COLO829 (cell line): ENCODE measurements at places on chromosomes 7 and 10.

- no peak for DNase-seq
Measured at GRCh38 chr7:68063171-68063570, 1066.5 kb downstream of the TYW1 start.

GRCh38 chr10:6722616-6723004, 142.5 kb upstream of the PRKCQ start:
- DNase-seq, result no peak

GRCh38 chr7:1619152-1620079, 49.6 kb upstream of the PSMG3 start:
- no peak for DNase-seq

- DNase-seq, result no peak
Measured at GRCh38 chr7:154906736-154907355, 96.1 kb downstream of the PAXIP1 start.

DNA sequence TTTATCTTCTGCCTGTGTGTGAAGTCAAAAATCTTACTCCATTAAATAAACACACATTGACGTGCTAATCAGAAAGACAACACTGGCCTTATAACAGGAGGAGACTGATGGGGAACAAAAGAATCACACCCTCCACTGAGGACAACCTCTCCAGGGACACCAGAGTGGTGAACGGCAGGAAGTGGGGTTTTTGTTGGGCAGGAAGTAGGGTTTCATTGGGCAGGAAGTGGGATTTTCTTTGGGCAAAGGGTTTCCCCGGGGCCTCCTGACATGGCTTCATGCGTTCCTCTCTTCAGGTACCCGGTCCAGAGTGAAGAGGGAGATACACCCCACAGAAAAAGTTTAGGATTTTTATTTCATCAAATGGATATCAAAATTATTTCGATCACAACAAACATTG, 30.6 kb downstream of the ADARB2 start:
- DNase-seq, result no peak

- no peak for DNase-seq
Measured at GRCh38 chr10:93652857-93653256, 40.5 kb downstream of the PDE6C start.

- DNase-seq, result no peak
Measured at GRCh38 chr10:5862360-5862961, 27.2 kb downstream of the ANKRD16 start.

- peak; percentile 51 for DNase-seq
Measured at GRCh38 chr7:34165927-34166550, 260.7 kb downstream of the BMPER start.

- no peak for DNase-seq
Measured at GRCh38 chr7:141439164-141439563, 112.0 kb upstream of the AGK start.

GRCh38 chr7:12107841-12108254, 103.2 kb upstream of the TMEM106B start:
- no peak for DNase-seq

- no peak for DNase-seq
Measured at GRCh38 chr10:102233997-102234396, 7.3 kb downstream of the PITX3 start.

DNA sequence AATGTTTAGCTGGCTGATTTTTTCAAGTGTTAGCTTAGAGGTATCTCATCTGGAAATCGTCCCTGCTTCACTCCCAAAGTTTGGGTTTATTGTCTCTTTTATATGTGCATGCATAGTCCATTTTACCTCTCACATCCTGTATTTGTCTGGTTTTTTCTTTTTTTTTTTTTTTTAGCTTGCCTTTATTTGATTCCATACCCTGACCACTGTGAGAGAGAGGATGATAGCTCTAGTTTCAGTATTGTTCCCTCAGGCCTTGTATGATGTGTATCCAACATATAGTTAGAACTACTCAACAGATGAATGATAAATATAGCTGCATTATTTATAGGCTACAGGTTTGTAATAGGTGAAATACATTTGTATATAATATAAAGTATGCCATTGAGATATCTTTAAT, 29.9 kb downstream of the PCGF5 start:
- DNase-seq, result no peak

GRCh38 chr7:116271963-116272886, 61.9 kb downstream of the TES start:
- DNase-seq, result peak; percentile 92

DNA sequence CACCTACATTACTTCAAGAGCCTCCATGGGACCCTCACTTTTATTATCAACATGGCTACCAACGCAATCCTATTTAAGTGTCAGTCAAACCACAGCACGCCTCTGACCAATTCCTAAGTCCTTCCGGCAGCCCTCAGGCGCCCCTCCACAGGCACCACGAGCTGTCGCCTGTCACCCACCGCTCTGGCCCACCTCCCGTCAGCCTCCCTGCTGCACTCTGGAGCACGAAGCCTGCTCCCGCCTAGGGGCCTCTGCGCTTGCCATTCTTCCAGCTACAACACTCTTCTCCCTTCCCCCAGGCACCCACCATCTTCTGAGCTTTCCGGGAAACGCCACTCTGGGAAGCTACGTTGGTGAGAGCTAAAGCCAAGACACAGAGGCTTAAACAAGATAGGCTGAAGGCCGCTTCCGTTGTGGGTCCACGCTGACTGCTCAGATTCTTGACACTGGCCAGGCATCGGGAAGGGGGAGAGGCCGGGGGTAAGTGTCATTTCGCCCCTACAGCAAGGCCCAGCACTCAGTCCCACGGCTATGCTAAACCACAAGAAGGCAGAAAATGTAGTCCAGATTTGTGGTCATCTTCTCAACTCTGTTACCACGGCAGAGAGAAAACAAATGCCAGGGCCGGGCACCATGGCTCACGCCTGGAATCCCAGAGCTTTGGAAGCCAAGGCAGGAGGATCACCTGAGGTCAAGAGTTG, 56.7 kb downstream of the GNA12 start:
- no peak for DNase-seq
